HuH-7 (cell line): ENCODE measurements at places on chromosomes 7 and 10.
A peak's percentile ranks its signal among the peaks of the same experiment; 100 is the strongest.

DNA sequence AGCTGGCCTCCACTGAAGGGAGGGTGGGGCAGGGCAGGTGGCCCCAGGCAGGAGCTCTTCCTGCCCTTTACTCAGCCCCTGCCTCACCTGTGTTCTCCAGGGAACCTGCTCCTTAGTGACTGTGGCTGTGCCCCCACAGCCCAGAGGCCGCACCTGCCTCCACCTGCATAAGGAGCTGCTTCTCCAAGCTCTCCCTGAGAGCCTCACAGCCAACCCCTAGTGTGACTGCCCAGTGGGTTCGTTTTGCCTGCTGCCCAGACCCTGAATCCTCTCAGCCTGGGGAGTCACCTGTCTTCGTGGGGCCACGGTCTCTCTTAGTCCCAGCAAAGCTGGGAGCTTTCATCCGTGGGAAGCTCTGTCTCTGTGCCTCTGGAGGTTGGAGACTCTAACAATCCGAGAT, 94.4 kb downstream of the GLRX3 start:
- no peak for DNase-seq

- DNase-seq: no peak
Measured at GRCh38 chr10:18196806-18197550, 56.8 kb downstream of the CACNB2 start.

GRCh38 chr7:98133181-98133580, 26.5 kb downstream of the LMTK2 start:
- no peak for DNase-seq

DNA sequence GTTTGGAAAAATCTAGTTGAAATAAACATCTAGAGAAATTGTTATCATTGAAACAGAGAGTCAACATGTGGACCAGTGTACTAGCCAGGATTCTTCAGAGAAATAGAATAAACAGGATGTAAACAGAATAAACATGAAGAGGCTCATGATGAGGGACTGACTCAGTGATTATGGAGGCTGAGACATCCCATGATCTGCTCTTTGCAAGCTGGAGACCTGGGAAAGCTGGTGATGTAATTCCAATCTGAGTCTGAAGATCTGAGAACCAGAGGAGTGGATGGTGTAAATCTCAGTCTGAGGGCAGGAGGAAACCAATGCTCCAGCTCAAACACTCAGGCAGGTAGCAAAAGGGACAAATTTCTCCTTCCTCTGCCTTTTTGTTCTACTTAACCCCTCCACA, 62.9 kb upstream of the FAM180A start:
- no peak for DNase-seq

DNA sequence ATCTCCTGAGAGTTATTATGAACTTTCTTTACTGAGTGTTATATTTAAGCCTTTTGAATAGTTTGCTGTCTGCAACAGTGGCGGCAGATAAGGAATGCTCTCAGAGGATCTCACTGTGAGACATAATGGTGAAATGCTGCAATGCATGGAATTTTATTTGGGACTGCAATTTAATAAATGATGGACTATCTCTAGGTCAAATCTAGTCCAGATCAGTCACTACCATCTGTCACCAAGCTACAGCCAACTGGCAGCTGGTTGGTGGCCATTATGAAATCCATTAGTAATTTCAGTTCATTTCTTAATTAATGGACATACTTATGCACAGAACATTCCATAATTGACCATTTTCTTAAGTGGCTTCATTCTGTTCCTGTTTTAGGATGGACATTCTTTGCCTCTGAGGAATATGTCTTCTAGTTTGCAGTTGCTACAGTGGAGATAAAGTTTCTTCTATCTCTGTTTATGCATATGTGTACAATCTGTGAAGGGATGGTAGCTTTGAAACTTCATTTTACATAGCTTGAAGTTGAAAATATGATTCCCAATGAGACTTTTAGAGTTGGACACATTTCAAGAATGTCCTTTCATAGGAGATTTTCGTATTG, 586.6 kb downstream of the SUGCT start:
- DNase-seq: no peak

DNA sequence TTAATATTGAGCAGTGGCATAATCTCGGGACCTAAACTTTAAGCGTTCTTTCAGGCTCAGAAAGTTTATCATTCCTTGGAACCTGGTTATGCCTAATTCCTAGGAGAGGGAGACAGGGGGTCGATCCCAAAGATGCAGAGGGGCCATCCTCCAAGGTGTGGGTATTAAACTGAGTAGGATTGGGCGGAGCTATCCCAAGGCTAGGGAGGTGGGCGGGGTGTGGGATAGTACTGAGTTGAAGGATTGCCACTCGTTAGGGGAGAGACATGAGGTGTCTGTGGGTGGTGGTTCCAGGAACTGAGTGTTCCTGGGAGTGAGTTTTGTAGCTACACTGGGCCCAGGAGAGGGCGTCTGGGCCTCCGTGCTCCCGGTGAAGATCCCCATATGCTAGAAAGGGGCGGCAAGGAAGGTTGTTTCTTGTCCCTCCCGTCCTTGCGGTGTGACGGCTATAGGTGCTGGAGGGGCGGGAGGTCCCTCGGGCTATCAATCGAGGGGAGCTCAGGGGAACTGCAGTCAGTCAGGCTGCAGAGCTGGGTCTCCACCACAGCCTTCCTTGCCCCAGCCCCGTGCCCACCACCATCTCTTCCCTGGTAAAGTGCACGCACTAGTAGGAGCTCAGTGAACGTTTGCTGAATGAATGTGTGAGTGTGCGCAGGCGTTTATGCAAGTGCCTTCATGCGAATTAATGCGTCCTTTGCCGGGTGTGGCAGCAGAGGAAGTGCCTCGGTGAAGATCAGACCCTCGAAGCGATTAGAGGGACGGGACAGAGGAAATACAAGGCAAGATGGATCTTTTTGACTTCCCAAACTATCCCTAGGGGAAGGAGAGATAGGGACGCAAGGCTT, 3.0 kb upstream of the HMX2 start:
- no peak for DNase-seq

- no peak for DNase-seq
Measured at GRCh38 chr7:7819442-7820247, 101.2 kb upstream of the RPA3 start.

DNA sequence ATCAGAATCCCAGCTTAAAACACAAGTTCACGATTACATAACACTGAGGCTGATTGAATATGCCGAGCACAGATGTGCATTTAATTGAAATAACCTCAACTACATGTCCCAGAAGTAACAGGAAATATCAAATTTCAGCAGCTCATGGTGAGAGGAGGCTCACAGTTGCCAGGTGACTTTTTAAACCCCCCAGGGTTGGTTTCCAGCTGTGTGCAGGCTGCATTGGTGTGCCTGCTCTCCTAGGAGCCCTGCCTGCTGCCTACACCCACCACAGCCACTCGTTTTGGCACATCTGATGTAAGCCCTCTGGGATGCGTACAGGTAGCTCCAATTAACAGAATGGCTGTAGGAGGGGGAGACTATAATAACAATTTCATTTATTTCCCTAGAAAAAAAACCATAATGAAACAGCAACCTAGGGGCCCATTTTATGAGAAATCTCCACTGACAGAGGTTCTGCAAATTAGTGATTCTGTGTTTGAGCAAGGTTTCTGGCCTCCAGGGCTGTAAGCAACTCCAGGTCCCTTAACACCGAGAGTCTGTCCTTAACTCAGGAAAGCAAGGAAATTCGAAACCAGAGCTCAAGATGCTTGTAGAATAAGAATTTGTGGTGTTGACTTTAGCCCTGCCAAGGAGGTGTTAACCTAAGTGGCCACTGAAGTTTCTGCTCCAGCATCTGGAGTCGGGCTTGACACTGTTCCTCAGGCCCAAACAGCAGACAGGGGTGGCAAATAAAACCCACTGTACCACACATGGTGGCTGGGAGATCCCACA, 161.9 kb downstream of the BMPER start:
- no peak for DNase-seq

- DNase-seq: no peak
Measured at GRCh38 chr10:7407368-7408290, 3.2 kb downstream of the SFMBT2 start.

DNA sequence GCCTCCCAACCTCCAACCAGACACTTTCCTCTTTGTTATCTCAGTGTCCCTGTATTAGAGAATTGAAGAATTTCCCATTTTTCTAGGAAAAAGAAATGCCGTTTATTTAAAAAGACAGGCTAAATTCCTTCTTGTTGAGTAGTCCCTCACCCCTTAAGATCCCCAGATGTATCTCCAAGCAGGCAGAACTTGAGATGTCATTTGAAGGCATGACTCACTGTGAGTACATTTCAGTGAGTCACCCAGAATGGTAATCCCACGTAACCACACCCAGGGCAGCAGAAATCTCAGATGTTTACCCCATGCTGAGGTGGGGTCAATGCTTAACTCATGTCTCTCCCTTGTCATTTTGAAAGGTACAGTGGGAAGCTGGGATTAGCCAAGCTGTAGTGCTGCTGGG, 4.4 kb downstream of the ZNF655 start:
- DNase-seq: peak; percentile 26

- no peak for DNase-seq
Measured at GRCh38 chr10:3783316-3783681, 1.7 kb downstream of the KLF6 start.

DNA sequence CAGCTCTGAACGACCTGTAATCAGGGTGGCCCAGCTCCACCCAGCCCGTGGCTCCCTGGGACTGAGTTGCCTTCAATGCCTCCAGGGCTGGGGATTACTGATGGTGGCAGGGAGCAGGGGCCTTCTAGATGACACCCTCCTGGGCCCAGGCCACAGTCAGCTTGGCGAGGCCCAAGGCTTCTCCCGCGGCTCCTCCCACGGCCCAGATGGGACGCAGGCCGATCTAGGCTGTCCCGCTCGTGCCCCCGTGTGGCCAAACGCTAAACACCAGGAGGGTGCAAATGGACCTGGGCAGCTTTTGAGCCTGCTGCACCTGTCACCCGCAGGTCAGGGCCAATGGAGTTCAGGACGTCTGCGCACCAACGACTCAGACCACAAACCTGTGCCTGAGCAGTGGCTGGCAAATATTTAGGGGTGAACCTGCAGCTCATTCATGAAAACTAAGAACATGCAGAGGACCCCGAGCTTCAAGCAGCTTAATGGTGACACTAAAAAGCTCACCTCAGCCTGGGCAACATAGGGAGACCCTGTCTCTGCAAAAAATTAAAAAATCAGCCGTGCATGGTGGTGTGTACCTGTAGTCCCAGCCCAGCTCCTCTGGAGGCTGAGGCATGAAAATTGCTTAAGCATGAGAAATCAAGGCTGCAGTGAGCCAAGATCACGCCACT, 43.2 kb downstream of the ASB13 start:
- DNase-seq: peak; percentile 94

DNA sequence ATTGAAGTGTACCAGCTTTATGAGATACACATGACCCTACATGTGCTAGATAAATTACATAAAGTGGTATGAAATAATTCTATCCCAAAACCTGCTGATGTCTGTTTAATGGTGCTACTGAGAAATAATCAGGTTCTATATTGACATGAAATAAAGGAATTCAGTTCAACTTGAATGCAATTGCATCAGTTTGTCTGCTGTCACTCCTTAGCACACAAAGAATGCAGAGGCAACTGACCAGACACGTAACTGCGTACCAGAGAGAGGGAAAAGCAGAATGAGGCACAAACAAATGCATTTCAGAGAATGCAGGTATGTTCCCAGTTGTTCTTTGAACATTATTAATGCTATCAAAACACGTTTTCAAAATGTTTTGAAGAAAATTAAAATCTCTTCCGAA, 98.8 kb upstream of the AGR3 start:
- DNase-seq: no peak

DNA sequence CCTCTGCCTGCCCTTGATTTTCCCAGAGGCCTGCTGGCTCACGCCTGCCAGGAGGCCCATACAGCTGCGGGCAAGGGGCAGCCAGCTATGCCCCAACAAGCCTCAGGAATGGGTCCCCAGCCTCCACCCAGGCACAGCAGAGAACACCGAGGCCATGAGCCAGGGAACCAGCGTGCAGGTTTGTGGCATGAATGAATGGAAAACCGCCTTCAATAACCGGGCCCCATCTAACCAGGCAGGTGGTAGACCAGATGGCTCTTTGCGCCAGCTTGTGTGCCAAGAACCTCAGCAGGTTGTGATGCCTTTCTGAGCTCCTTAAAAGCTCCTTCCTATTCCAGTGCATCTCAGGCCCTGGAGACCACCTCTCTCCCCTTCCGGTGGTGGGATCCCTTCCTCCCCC, 50.2 kb downstream of the ELFN1 start:
- no peak for DNase-seq

DNA sequence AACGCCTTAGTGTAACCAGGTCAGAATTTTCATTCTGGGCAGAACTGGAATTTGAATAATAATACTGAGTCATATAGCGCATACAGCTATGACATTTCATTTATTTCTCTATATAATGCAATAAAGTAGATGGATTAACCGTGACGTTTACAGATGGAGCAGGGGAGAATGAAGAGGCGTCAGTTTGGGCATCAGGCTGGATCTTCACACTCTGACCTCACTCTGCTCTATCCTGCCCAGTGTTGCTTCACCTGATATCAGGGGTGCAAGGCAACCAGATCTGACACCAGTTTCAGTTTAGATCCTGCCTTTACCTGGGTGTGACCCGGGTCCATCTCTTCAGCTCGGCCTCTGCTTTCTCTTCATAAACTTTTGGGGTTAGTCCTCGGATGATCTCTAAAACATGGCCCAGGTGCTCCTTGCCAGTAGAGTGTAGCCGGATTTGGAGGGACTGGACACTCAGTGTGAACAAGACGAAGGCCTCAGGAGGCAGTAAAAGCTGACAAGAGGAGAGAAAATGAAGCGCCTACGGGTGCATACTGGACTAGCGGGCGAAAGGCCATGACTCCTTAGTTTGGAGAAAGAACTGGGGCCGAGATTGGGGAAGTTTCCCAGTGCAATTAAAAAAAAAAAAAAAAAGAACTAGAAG, 1.4 kb upstream of the ZYX start:
- no peak for DNase-seq

GRCh38 chr7:4208586-4208985, 473.5 kb upstream of the FOXK1 start:
- DNase-seq: no peak

- no peak for DNase-seq
Measured at GRCh38 chr10:102629661-102630614, 14.3 kb upstream of the TRIM8 start.

DNA sequence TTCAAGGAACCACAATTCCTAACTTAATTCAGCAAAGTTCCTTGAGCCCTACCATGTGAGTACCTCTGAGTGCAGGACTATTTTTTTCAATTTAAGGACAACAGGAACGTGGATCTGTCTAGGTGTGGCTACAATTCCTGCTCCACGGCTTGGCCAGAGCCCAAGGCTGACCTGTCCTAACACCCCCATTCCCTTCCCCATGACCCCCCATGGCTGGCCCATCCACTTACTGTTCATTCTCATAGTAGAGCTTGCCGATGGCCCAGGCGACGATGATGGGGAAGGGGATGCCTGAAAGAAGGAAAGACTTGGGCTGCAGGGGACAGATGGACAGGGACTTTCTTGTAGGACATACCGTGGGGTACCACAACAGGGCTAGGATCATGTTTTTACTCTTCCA, 20.3 kb downstream of the CRHR2 start:
- DNase-seq: no peak
